ENCODE measurements at places on chromosomes 4 and X. TPM values are rescaled to one million over a fixed set of nuclear protein-coding genes. Genes with fewer than 3 reads are reported as not detected.

PDGFRA gene
- total RNA-seq, result 0.43 TPM

GRCh38 chr4:5478169-5478568 is 230.2 kb downstream of the EVC2 start:
- no peak for DNase-seq

DNA sequence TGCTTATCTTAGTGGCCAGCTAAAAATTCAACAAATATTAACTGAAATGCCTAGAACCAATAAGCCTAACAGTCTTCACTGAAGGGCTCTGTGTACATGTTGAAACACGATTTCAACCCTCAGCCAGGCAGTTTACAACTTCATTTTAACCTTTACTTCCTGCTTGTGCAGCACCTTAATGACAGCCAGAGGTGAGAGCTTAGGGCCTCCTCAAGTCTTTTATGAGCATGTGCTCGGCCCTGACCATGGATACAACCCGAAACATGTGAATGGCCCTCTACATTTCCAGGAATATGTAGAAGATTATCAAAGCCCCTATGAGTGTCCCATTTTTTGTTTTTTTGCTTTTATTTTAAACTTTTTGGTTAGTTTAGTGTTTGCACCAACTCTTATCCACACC is 88.3 kb downstream of the MSN start:
- DNase-seq, result no peak

DNA sequence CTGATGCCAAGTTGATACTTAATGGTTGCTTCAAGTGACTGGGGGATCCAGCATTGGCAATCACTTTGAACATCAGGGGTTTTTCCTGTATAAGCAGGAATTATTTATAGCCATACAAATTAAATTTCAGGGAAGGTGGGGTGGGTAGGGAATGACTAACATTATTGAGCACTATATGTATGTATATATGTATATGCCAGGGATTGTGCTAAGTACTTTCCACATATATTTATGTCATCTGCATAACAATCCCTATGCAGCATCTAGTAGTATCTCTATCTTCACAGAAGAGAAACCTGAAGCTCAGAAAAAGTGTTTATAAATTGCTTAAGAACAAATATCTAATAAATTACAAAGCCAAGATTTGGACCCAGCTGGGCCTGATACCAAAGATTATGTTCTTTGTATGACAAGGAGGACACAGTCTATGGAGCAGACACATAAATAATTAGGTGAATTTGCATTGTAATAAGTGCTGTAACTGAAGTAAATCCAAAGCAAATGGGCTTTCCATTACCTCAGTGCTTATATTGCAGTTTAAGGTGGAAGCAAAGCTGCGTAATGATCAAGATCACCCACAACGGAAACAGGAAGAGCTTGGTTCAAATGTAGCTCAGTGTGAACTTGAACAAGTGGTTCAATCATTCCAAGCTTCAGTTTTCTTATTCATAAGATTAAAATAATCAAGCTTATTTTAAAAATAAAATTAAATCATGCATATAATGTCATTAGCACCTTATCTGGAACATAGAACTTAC is 18.9 kb upstream of the RASGEF1B start:
- DNase-seq, result no peak

DNA sequence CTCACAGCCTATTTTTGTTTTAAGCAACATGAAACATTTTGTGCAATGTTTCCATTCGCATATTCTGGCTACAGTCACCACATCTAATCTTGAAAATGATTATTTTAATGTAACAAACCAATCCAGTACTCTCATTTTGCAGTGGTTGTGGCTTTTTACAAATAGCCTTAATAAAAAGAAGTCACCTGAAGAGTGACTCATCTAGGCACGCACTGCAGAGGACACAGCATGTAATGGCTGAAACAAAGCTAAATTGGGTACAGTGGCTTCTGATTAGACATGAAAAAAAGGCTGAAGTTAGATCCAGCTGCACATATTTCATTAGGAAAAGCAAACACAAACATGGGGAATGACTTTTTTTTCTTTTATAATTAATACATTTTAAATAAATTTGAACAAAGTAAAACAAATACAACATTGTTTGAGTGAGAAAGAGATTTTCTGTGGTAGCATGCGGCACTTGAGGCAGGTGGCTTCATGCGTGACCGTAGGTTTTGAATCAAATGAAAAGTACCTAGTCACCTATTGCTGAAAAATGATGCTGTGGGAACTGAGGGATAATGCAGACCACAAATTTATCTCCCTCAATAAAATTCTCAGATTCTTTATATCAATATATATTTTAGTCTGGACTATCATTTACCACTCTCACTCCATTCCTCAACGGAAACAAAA is 240.8 kb upstream of the DDX53 start:
- no peak for DNase-seq

DNA sequence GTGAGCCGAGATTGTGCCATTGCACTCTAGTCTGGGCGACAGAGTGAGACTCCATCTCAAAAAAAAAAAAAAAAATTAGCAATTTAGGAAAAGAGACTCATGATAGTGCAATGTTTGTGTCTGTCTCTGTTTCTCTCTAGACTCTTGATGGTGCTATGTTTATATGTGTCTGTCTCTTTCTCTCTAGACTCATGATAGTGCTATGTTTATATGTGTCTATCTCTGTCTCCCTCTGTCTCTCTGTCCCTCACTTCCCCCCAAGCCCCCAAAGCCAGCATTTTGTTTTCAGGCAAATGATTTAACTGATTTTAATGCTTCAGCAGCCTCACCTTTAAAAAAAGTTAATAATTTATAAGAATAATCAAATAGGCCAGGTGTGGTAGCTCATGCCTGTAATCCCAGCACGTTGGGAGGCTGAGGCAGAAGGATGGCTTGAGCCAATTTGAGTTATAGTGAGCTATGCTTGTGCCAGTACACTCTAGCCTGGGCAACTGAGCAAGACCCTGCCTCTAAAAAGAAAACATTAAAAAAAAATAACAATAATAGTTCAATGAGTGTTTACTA is 6.9 kb downstream of the MOB1B start:
- no peak for DNase-seq

DNA sequence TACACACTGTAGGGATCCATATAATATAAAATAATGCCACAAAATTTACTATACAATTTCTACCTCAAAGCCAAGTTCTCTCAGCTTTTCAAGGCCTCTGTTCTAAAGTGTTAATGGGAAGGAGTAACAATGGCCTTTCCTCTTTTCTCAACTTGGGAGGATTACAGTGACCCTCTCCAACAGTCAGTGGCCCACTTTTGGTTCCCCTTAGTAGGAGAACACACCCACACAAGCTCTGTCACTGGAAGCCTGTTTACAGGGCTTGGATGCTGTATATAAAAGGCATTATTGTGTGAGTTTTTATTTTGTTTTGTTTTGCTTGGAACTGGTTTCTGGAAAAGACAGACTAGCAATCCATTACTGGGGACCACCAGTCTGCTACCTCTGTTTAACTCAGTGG is 1.8 kb downstream of the ARHGEF6 start:
- no peak for DNase-seq

DNA sequence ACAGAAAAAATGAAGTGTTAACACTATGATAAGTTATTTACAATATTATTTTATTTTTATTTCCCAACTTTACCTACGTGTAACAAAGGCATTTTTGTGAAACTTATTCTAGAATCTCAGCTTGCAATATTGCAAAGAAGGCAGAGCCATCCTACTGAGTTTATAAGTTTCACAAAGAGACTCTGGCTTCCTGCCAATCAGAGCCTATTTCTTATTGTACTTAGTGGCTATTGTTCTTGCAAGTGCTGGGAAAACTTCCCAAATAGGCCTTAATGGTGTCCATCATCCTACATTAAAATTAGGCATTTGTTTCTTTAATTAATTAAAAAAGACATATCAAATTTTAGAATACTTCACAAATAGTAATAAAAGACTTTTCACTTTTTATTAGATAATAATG is 233.2 kb downstream of the EPHA5 start:
- no peak for DNase-seq

- DNase-seq, result no peak
Observed at GRCh38 chr4:56106180-56107147, 157.7 kb downstream of the CEP135 start.

DNA sequence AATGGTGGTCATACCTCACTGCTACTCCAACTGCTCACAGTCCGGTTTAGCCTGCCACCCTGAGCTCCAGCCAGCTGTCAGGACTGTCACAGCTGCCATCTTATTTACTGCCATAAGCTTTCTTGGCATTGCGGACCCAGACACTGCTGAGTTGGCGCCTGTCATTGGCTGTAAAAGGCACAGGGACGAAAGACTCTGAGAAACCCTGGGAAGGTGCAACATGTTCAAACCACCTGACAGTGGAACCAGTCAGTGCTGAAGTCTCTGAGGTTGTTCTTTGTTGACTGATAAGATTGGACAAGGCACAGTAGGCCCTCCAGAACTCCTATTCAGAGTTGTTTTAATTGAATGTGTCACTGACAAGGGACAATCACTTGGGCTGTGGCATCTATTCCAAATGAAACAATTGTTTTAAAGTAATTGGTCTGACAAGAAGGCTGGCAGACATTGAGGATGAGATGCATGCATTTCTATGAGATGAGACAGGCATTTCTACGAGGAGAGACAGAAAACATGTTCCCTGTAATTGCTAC is 927.8 kb downstream of the STPG2 start:
- no peak for DNase-seq

DNA sequence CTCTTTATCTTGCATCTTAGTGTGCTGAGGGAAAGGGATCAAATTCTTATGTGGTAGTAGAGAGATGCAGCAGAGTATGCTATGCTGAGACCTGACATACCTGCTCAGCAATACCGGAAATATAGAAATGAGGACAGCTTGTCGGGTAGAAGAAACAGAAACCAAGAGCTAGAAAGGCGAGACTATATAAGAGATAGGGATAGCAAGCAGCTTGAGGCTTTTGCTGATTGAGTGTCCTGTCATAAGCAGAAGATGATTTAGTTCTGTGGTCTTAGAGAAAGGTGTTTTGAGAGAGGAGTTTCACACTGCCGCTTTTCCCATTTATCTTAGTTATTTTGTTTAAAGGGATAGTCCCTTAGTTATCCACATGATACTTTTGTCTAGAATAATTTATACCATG is 31.7 kb downstream of the USP9X start:
- peak; percentile 13 for DNase-seq
